ENCODE measurements at places on chromosomes 2 and 18. TPM values are rescaled to one million over a fixed set of nuclear protein-coding genes. Genes with fewer than 3 reads are reported as not detected.

The CXCR4 gene
- total RNA-seq: 10.5 TPM

The PDE1A gene
- total RNA-seq: 3.9 TPM

The ARHGAP25 gene
- 3.6 TPM for total RNA-seq

The PARD3B gene
- total RNA-seq: 24.2 TPM

The COLEC11 gene
- 0.80 TPM for total RNA-seq

The CFC1 gene
- not detected for total RNA-seq

The SP9 gene
- total RNA-seq: not detected

The RESP18 gene
- total RNA-seq: not detected

The CD226 gene
- 1.1 TPM for total RNA-seq
